Lower lobe of right lung (tissue), 2 donors: ENCODE measurements at places on chromosomes 12 and 14. TPM values are rescaled to one million over a fixed set of nuclear protein-coding genes. Genes with fewer than 3 reads are reported as not detected.

DNA sequence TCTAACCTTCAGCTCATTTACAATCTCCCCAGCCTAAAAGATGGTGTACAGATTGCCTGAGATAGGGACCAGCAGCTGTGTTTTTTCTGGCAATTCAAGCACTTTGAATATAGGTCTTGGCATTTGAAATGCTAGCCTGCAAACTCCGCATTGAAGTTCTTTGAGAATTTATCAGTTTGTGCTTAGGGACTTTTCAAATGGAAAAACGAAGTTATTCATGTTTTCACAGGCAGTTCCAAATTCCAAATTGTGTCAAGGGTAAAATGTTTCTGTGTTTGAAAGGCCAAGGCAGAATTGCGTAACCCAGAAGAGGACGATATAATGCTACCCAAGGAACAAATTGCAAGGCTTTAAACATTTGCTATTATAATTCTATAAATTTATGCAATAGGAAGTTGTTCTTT lies 168.9 kb upstream of the RASSF8 start:
- DNase-seq, result no peak

DNA sequence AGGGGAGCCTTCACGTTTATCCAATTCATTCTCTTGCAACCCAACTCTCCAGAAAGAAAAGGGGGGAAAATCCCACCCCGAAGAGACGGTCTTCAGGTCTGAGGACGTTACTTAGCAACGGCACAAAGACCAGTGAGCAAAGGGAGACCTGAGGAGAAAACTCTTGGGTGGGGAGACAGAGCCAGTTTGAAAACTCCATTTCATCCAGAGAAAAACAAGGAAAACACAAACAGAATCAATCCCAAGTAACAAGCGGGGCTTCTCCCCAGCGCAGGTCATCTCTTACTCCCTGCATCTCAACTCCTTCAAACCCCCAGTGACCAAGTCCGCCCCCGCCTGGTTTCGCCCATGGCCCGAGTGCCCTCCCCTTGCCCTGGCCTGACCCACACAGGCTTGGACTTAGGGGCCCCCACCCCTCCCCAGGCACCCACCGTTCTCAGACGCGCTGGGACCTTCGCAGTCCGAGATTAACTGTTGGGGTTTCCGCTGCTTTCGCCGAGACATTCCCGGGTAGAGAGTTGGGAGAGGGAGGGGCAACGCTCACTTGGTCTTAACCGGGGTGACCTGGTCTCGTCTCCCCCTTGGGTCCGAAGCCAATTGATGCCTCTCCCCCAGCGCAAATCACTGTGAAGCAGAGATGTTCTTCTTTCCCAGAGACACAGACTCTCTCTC lies 10.4 kb upstream of the SALL2 start:
- DNase-seq, result no peak

DNA sequence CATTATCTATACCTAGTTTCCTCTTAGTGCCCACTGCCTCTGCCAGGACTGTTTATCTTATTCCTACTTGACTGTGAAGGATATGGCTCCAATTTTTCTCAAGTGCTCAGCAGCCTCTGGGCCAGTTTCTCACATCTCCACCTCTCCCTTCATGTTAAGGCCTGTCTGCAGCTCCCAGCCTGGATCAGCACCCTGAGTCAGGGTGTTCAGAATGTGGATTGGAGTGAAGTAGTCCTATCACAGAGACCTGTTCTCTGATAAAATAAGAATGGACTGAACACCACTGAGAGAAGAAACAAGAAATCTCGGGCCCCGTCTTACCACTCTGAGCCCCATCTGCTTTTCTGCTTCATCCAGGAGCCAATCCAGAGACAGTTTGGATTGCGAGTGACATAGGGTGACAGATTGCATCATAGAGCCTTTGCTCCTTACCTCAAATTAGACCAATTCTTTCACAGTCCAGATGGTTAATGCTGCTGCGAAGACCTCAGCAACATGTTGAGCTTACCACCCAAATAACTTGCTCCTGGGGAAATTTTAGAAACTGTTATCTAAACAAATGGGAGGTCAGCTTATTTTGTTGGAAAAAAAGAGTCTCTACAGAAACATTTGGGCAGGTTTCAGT lies 473.1 kb downstream of the PDZRN4 start:
- no peak for DNase-seq

- no peak for DNase-seq
Measured at GRCh38 chr12:115763982-115764621, 513.4 kb downstream of the MED13L start.

The P3H3 gene
- total RNA-seq, result 7.0 TPM

The GLI1 gene
- total RNA-seq, result 0.21 TPM

The CNTN1 gene
- 12.3 TPM for total RNA-seq

The TRPV4 gene
- total RNA-seq, result 7.7 TPM

The IGFBP6 gene
- 58.5 TPM for total RNA-seq
